Right forelimb (tissue), 1 donor: ENCODE measurements at places on chromosomes 3 and 15.
A peak's percentile ranks its signal among the peaks of the same experiment; 100 is the strongest.

DNA sequence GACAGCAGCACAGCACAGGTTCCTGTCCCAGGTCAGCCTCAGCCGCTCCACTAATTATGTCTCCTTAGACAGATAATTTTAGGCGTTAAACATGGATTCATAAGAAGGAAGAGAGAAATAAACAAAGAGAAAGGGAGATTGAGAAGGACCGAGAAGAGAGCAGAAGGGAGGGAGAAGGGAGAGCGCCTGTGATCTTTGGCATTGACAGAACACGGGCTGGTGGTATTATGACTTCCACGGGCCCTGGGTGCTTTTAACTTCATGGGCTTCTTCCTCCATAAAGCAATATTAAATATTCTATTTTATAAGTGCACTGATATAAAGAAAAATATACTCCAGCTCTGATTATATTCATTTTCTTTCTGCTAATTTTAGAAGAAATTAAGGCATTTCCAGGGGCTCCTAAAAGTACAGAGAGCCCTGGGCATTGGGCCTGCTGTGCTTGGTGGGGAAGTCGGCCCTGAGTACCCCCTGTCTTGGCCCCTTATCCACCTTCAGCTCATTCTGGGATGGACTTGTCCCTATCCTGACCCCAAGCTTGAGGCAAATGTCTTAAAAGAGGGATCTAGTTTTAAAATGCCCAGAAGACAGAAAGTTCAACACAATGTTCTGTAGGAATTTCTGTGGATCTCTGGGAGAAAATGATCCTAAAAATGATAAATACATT is 135.3 kb downstream of the MEX3B start:
- DNase-seq: no peak

DNA sequence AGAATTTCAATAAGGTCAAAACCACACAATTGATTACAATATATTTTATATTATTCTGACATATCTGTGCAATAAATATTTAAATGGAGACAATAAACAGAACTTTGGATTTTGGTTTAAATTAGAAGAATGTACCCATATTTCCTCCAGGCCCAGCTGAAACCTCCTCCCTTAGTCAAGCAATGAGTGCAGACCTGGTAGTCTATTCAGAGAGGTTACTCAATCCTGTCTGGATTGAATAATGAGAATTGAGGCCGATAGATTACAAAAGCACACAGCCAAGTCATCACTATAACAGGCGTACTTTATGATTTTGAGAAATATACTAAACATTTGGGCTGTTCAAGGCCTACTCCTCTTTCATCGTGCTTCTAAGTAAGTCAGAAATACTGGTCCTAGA is 114.5 kb upstream of the STRIT1 start:
- no peak for DNase-seq

DNA sequence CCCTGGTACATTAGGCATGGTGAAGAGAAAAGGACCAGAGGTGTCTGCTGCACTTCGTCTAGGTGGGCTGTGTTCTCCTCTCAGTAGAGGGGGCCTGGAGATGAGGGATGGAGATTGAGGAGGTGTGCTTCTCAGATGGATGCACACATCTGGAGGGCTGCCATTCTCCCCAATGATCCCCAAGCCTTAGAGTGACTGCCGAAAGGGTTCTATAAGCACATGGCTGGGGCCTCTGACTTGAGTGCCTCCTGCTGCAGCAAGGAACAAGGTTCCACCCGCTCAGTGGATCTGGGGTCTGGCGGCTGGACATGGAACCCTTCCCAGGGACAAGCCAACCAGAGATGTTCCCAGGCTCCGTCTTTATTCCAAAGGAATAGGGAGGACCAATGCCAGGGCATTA is 66.8 kb downstream of the CPN2 start:
- DNase-seq: peak; percentile 25

DNA sequence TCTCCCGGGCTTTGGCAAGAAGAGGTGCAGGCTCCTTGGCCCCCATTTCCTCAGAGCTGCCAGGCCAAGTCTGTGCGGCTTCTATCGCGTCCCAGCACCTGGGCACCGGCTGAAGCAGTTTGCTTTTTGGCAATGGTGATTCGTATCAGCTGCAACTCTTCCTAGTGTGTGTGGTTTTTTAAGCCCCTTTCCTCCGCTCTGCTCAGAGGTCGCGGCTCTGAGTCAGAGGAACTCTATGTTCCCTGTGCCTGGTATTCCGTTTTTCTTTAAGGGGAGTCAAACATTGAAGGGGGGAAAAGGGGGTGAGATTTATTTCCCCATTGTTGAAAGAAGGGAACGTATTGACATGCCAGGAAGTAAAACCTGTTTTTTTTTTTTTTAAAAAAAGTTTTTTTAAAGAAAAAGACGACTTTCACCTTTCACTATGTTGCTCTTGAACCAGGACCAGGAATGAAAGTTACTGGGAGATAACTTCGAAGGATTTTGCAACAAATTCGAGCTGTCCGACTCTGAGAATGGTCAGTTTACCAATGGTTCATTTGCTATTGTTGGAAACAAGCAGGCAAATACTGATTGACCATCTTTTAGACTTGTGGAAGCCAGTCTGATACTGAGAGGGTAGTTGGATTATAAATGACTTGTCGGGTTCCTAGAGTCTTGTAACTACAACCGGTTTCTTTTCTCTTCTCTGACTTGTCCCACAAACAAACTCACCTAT is 1.1 kb downstream of the ARMC8 start:
- no peak for DNase-seq

- no peak for DNase-seq
These were observed 227.2 kb downstream of the CTNNB1 start for GRCh38 chr3:41426485-41426884.

GRCh38 chr3:64399205-64399800 is 174.0 kb upstream of the PRICKLE2 start:
- DNase-seq: no peak

- no peak for DNase-seq
These were observed 50.7 kb downstream of the LMCD1 start for GRCh38 chr3:8552223-8552762.

- DNase-seq: no peak
These were observed 1076.9 kb upstream of the CFAP20DC start for GRCh38 chr3:60126511-60127304.

DNA sequence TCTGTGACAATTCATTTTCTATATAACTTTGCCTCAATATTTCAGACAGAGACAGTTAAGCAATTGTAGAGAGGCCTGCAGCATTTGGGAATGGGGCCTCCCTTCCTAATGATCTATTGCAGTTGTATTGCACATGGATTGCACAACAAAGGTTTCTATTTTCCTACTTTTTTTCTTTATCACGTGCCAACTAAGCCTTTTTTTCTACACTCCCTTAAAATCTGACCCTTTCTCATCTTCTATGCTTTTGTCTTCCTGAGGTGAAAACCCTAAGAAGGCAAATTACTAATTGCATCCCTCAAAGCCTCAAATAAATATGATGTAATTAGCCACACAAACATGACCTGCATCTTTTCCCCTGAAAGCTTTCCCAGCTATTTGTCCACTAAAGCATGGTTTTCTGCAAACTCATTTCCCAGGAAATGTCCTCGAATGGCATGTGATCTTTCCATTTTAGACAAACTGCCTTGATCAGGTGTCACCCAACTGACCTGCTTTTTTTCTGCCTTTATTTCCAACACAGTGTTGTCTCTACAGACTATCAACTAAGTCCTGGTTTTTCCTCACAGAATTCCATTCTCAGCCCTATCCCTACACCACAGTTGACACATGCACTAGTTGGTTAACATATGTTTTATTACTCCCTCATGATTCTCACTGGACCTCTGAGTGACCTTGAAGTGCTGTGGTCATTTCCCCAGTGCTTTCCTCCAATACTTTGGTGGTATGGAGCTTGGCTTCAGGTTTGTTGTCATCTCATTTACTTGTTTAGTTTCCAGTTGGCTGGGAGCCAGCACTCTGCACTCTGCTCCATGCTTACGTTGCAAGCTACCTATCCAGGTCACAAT is 31.9 kb upstream of the TSC22D2 start:
- DNase-seq: no peak

DNA sequence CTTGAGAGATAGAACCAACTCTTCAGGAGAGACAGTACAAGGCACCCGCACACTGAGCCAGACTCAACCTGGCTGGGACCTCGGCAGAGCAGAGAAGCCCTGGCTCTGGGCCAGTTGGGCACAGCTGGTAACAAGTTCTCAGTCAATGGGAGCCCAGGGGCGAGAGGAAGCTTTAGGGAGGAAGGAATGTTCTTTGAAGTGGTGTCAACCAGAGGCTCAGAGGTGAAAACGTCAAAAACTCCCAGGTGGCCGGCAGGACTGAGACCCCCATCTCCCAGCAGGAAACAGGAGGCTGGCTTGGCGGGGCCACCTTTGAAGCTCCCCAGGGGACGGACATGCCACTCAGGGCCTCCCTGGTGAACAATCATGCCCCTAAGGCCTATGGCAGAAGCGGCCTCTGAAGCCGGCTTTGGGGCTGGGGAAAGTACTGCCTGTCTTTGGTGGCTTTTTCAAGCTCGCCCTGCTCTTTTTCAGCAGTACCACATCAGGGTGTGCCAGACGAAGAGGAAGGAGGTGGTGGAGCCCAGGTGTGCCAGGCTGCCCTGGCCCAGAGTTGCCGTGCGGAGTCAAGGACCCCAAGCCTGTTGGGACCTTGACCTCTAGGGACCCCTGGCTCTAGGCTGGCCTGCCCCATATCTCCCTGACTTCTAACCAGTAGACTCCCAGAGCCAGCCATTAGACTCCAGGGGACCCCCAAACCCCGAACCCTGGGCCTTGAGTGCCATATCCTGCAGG is 16.7 kb upstream of the TBC1D21 start:
- DNase-seq: no peak

DNA sequence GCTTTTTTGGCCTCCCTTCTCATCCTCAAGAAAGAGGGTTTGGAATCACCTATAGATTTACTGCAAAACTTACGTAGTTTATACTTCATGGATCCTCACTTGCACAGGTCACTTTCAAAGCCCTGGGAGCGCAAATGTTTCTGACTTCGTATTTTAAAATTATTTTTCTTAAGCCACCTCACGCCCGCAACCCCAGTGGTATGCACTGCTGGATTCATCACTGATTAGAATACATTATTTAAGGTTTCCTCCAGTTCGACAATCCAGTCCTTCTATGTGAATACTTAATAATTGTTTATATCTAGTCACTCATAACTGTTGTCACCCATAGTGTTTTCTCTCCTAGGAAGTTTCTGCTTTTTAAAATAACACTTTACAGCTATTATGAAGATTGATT is 339.9 kb downstream of the CHL1 start:
- no peak for DNase-seq

- DNase-seq: peak; percentile 55
These were observed 6.0 kb downstream of the MUC13 start for GRCh38 chr3:124928333-124929202.

DNA sequence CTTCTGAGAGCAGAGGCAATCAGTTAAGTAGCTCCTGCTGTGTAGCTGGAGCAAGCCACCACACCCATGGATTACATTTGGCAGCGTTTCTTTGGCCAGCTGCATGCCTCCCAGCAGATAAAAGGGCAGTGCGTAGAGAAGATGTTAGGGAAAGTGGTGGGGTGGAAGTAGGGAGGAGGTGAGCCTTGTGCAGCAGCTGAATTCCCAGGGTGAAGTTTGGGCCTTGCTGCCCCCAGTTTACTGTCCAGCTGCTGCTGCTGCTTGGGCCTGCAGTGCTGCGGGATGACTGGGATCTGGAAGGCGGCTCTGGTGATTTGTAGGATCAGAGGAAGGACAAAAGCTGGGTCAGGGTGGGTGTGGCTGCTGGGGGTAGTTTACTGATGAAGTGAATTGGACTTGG is 318.7 kb upstream of the C2CD4B start:
- peak; percentile 59 for DNase-seq

- DNase-seq: no peak
These were observed 237.7 kb downstream of the AGBL1 start for GRCh38 chr15:86317384-86317740.
